ENCODE measurements at places on chromosomes 12 and 14.

GRCh38 chr12:68497107-68497506, 113.6 kb upstream of the RAP1B start:
- DNase-seq = no peak

GRCh38 chr12:103688376-103689063, 101.4 kb downstream of the STAB2 start:
- no peak for DNase-seq

DNA sequence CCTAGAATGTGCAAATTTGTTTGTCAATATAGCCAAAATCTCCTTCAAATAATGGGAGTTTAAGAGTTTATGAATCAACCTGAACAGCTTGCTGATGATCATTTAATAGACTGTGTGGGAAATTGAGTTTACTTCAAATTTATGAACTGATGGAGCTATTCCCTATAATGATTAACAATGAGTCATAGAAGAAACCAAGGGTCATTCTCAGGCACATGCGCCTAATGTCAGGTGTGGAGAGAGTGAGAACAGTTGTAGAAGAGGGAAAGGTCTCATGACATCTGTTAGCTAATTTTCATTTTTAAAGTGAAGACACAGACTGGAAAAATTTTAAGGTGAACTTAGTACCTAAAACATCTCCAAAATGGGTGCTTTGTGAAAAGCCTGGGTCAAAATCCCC, 191.8 kb downstream of the BMP4 start:
- DNase-seq = no peak

- no peak for DNase-seq
These were observed 57.0 kb downstream of the ZNF664 start for GRCh38 chr12:124030008-124030407.

- DNase-seq = no peak
These were observed 389.9 kb downstream of the GRIN2B start for GRCh38 chr12:13591488-13591887.

DNA sequence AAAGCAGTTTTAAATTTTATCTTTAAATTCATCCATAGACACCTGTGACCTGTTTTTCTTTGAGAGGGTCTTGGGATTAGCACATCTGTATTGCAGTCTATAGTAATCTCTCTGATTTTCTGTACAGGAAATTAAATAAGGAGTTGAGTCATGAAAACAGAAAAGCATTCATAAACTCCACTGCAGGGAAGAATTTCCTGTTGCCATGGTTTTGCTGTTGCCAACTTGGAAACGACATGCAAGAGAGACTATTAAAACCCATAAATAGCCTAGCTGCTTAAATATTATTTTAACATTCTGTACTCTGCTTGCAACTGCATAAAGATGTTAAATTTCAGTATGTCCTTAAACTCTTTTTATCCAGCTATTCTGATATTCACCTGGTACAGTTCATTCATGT, 281.0 kb upstream of the RGS6 start:
- no peak for DNase-seq

DNA sequence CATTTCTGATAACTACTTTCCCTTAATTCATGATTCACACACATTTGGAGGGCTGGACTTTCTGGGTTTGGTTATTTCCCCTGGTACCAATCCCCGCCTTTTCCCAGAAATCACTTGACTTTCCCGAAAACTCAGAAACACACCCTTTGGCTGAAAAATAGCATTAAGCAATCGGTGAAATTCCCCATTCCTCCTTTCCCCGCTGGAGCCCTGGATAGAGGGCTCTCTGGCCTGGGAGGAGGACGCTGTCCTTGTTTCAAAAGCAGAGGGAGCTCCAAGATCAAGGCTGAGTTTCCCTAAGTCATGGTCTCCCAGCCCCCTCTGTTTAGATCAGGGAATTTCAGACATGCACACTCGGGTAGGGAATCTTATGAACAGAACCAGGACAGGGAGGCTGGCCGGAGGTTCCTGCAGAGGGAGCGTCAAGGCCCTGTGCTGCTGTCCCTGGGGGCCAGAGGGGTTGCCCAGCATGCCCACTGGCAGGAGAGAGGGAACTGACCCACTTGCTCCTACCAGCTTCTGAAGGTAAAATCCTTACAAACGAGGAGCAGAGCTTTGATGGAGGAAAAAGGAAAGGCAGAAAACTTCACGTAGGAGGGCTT, at the start of gene C1S:
Gene C1S (plus strand): TSS at position 366 of the 602 bp plus-strand sequence. CDS start 1,195 bp downstream, outside the sequence.
- DNase-seq = no peak

- DNase-seq = no peak
These were observed 34.0 kb upstream of the NFYB start for GRCh38 chr12:104171785-104172569.

DNA sequence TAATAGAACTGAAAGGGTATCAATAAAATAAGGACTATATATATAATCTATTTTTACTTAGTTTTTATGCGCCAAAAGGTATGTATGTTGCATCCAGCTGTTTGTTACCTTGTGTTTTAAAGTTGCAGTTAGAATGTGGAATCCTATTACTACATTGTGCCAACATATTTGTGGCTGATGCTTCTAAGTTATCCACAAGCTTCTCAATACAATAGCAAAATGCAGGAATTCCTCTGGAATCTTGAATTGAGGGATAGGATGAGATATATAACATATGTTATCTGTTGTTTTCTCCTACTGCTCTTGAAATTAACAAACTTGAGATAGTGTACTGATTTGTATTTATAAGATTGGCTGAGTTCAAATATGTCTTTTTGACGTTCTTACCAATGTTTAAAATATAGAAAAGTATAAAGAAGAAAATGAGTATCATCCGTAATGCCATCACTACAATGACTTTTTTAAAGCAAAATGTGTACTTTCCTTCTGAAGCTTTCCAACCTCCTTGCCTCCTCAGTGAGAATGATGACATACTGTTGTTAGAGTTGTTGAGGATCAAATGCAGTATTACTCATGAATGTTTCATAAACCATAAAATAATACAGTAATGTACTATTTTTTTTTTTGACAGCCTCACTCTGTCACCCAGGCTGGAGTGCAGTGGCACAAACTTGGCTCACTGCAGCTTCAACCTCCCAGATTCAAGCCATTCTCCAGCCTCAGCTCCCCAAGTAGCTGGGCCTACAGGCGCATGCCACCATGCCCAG, 6.6 kb downstream of the RAP1B start:
- no peak for DNase-seq

DNA sequence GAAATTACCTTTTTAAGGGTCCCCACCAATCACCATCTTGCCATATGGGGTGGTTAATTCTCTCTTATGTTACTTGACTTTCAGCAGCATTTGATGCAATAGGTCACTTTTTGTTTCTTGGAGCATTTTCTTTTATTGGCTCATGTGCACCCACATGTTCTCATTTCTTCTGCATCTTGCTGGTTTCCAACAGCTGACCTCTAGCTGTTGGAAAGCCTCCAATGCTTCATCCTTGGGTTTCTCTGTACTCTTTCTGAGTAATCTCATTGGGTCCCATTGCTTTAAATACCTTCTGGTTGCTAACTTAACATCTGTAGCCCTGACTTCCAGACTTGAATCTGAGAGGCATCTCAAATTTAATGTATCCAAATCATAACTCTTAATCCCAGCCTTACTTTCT, 116.8 kb downstream of the CRADD start:
- DNase-seq = no peak

DNA sequence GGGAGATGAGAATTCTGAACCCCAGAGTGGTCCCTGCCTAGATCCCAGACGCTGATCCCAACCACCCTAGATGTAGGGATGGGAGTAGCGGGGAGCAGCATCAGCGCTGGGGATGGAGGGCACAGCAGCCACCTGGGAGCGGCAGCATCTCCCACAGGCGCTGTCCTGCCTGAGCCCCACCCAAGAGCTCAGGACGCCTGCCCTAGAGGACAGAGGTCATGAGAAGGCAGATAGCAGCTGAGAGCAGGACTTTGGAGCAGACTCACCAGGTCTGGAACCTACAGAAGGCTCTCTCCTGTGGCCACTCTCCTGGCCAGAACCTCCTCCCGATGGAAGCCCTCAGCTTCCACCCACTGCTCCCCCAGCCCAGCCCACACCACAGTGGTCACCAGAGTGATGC, 7.2 kb downstream of the CCDC85C start:
- no peak for DNase-seq

DNA sequence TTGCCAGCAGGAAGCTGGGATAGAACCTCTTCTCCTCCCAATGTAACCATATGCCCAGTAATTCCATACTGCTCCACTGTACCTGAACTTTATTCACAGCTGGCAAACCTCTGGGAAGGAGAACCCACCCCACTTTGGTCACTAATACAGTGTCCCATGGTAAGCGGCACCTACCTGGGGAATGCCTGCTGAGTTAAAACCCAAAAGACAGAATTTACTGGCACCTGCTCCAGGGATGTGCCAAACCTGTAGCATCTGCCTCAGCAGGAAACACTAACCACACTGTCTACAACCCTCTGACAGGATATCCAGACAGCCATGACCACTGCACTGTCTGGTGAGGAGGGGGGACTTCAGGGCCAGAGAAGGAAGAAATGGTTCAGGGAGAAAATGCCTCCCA, 26.6 kb downstream of the DDX24 start:
- DNase-seq = no peak

All from activated T-cell treated with anti-CD3 and anti-CD28 coated beads, Interleukin-2, amount 50 U/mL, for 1 hour (primary cell).